Small intestine (tissue), 16 donors: ENCODE measurements at places on chromosomes 16 and 17.

GRCh38 chr16:28930652-28931051, 1.1 kb upstream of the CD19 start:
- no peak for DNase-seq

DNA sequence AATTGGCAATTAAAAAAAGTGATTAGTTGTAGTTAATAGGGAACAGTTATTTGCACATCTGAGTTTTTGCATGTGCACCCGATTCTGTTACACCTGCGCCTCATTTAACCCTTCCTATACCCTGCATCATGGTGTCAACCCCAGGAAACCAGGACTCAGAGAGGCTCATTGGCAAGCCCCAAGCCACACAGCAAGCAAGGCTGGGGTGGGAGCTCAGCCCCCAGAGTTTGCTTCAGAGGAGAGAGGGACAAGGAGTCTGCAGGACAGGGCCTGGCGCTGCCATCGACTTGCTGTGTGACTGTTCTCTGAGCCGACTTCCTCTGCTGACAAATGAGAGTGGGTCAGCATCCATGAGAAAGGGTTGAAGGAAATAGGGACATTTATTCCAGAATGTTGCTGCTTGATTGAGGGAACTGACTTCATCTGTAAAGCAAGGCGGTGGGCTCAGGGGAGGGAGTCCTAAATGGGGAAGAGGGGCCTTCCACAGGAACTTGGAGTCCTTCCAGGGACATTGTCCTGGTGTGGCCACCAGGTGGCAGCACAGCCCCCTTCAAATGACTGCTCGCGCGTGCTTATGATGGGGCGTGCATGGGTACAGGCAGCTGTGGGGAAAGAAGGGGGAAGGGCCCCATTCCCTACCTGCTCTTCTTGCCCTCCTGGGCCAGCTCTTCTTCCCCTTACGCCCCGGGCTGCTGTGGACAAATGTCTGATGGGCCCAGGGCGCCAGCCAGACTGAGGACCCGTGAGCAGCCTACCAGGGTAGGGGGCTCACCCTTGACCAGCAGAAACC, 51.6 kb downstream of the NT5M start:
- peak; percentile 84 for DNase-seq

DNA sequence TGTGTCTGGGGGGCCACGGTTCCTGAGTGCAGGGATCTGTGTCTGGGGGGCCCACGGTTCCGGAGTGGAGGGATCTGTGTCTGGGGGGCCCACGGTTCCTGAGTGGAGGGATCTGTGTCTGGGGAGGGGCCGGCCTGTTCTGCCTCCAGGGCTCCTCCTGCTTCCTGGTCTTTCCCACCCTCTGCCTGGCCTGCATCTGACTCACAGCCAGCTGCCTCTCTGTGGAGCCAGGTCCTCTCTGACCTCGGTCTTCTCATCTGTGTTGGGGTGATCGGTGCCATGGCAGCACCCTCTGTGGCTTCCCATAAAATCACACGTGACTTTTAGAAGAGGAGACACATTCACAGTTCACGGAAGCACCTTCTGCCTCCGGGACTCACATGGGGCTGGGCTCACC, 50.3 kb downstream of the ZFPM1 start:
- peak; percentile 93 for DNase-seq

GRCh38 chr16:84933774-84934631, 77.3 kb downstream of the ZDHHC7 start:
- DNase-seq = no peak

DNA sequence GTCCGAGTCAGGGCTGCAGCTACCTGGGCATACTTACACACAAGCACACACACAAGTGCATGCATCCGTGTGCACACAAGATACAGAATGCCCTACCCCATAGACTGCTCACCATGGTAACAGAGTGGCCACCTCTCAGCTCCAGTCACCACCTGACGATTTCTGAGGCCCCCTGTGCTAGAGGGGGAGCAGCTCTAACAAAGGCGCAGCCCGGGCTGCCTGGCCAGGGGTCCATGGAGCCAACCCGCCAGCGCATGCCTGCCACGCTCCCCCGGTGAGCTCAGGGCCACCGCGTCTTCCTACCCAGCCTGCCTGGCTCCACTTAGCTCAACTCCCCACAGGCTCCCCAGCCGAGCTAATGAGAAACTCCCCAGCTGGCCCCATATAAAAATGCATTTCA, 75.5 kb downstream of the ZNF423 start:
- DNase-seq = no peak

DNA sequence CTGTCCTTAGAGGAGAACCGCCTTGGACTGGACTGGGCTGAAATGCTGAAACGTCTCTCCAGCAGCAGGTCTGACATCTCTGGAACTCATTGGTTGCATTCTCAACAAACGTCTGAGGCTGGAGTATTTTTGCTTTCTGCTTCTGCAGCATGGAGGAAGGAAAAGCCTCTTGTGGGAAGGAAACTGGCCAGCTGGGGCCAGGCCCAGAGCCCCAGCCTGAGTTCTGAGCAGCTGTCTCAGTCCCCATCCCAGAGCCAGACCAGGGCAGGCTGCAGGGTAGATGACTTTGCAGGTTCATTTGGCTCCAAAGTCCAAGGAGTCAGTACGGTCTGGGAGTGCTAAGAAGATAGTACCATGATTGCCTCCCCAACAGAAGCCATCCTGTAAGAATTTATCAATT, 18.3 kb downstream of the TEKT3 start:
- peak; percentile 47 for DNase-seq

GRCh38 chr16:13936596-13937081, 16.7 kb downstream of the ERCC4 start:
- peak; percentile 48 for DNase-seq

DNA sequence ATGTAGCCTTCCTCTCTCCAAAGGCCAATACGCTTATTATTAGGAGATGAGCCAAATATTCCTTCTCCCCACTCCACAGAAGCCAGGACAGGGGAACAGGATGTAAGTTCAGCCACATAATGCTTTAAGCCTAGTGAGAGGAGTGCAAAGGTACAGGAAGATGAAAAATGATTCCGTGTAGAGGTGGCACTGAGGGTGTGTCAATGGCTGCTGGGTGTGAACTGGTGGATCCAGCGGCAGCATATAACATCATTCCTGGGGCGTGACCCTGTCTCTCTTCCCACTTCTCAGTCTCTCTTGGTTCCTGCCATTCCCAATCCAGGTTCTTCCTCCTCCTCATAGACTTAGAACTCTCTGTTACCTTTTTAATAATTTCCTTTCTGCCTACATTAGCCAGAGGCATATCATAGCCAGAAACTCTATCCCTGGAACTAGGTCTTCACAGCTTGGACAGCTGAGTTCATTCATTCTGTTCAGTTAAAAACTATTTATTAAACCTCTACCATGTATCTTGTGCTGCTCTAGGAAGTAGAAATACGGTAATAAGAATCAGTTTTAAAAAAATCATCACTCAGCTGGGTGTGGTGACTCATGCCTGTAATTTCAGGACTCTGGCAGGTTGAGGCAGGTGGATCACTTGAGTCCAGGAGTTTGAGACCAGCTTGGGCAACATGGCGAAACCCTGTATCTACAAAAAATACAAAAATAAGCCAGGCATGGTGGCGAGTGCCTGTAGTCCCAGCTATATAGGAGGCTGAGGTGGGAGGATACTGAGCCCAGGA, 58.0 kb upstream of the FAM20A start:
- DNase-seq = peak; percentile 9

DNA sequence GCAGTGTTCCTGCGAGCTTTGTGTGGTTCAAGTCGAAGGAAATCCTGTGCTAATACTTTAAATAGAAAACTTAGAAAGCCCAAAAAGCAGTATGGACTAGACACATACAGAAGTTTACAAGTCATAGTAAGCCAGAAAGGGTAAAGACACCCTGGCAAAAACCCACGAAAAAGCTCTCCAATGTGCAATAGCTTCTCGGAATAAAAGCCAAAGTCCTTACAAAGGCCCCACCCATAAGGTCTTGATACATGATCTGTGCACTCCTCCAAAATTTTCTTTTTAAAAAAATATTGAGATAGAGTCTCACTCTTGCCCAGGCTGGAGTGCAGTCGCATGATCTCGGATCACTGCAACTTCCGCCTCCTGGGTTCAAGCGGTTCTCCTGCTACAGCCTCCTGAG, 10.3 kb downstream of the C16orf86 start:
- DNase-seq = no peak

GRCh38 chr17:67431249-67432015, 54.4 kb downstream of the PITPNC1 start:
- DNase-seq = no peak

DNA sequence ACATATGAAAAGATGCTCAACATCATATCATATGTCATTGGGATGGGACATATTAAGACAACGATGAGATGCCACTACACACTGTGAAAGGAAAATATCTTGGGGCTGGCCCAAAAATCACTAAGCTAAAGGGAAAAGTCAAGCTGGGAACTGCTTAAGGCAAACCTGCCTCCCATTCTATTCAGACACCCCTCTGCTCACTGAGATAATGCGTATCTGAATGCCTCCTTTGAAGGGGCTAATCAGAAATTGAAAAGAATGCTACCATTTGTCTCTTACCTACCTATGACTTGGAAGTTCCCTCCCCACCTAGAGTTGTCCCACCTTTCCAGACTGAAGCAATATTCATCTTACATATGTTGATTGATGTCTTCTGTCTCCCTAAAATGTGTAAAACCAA, 11.2 kb upstream of the TRIM25 start:
- no peak for DNase-seq

DNA sequence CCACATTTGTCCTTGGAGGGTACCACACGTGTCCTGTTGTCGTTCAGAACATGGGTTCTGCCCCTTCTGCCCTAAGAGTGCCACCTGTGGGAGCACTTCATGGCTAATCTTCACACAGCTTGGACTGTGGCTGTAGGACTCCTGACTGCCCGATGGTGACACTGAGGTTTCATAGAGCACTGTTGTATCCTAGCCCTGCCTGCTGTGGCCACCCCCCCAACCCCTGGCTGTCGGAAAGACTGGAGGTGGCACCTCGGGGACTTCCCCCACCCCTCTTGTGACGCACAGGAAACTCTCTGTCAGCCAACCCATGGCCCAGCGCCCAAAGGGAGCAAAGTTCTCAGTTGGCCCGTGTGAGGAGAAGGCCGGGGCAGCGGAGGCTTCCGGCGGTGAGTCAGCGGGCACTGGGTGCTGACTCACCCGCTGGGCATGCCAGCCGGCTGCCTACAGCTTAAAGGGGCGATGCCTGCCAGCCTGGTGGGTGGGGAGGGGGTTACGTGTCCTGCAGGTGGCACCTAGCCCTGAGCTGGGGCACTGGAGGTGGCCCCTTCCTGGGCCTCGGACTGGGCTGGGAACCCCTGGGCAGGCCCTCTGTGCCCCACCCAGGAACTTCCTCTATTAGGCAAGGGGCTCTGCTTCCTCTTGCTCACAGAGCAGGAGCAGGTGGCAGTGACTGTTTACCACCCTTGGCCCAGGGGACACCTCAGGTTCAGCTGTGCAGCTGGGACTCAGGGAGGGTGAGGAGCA, 3.4 kb downstream of the MAP2K3 start:
- DNase-seq = peak; percentile 98

GRCh38 chr17:249236-249993, 68.0 kb upstream of the DOC2B start:
- DNase-seq = no peak

DNA sequence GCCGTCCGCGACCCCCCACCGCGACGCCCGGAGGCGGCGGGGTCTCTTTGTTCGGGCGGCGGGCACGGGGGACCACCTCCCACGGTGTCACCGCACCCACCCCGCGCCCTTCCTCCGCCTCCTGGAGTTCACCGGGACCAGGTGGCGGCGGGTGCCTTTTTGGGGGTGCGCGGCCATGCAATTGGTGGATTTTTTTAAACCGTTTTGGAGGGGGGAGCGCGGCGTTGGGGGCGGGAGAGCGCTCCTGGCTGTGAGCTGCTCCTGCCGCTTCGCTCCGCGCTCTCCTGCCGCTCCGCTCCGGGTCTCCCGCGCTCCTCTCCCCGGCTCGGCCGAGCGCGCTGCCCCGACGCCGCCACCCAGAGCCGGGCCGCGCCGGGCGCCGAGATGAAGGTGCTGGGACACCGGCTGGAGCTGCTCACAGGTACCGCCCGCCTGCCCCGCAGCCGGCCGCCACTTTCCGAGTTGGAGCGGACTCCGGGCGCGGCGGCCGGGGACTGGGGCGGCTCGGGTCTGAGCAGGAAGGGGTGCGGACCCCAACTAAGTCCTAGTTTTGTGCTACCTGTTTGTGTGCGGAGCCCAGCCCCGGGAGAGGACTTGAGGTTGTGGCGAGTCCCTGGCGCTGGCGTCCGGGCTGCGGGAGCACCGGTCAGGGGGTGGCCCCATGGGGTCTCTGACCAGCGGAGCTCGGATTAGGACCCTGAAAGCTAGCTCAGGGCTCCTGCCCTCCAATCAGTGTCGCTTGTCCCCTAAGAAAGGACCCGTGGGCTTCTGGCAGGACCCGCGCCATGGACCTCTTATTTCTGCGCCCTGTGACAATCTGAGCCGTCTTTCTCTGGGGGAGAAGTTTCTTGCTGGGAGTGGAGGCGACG, 35.7 kb upstream of the NDRG4 start:
- DNase-seq = no peak

DNA sequence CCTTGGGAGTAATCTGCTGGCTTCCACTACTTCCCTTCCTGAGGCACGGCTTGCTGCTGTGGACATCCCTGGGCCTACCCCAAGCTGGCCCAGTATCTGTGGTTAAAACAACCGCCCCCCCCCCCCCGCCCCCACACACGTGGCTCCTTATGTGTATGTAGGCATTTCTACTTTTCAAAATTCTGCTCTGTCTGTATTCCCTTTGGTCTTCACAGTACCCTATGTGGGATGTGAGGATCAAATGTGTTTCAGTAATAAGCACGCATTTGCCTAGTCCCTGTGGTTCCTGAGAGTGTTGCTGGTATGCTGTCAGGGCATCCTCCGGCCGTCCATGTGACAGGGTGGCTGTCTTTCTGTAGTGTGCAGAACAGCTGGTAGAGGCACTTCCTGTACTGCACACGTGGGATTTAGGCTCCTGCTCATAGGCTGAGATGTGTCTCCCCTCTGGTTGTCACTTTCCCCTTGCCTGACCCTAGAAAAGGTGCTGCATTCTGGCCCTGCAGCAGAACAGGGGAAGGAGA, 2.2 kb downstream of the NT5M start:
- peak; percentile 50 for DNase-seq

- no peak for DNase-seq
Observed at GRCh38 chr16:30758988-30759491, 2.8 kb downstream of the CFAP119 start.

DNA sequence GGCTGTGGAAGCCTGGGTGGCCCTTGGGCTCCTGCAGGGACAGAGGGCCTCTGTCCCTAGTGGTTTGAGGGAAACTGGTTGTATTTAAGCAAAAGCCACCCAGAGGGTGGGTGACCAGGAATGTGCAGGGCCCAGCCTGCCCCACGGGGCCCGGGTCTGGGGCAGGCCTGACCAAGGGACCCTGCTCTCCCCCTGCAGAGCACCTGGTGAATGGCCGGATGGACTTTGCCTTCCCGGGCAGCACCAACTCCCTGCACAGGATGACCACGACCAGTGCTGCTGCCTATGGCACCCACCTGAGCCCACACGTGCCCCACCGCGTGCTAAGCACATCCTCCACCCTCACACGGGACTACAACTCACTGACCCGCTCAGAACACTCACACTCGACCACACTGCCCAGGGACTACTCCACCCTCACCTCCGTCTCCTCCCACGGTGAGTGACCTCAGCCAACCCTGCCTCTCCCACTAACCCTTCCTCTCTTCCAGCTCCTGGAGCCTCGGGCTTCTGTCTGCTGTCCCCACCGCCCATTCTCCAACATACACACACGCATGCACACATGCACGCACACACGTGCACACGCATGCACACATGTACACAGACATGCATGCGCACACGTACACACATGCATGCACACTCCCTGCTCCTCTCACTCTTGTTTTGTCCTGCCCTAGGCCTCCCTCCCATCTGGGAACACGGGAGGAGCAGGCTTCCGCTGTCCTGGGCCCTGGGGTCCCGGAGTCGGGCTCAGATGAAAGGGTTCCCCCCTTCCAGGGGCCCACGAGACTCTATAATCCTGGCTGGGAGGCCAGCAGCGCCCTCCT, 10.4 kb downstream of the GALK1 start:
- DNase-seq = peak; percentile 44
